ENCODE measurements at places on chromosomes 1 and 21. TPM values are rescaled to one million over a fixed set of nuclear protein-coding genes. Genes with fewer than 3 reads are reported as not detected.

The KRTAP21-2 gene
- total RNA-seq: not detected

The S100B gene
- total RNA-seq: not detected

The FAM167B gene
- total RNA-seq: 1.7 TPM

The PTPRU gene
- total RNA-seq: 10.0 TPM

The OR2T33 gene
- total RNA-seq: not detected

The RGSL1 gene
- not detected for total RNA-seq

The CFAP45 gene
- total RNA-seq: 1.5 TPM

The SLC30A2 gene
- not detected for total RNA-seq

The HPDL gene
- total RNA-seq: 1.4 TPM

The ZBTB48 gene
- 14.7 TPM for total RNA-seq

The CORT gene
- total RNA-seq: not detected

The GPR37L1 gene
- total RNA-seq: not detected

The SPRR2E gene
- not detected for total RNA-seq

The GCSAML gene
- total RNA-seq: not detected

The LCE3E gene
- not detected for total RNA-seq

The TMEM61 gene
- total RNA-seq: not detected

The COL11A1 gene
- 0.09 TPM for total RNA-seq

The C8B gene
- not detected for total RNA-seq

The CDC73 gene
- 19.1 TPM for total RNA-seq

The KIF14 gene
- 9.0 TPM for total RNA-seq

The SELENOF gene
- 155 TPM for total RNA-seq

The RYR2 gene
- not detected for total RNA-seq

The GNB1 gene
- total RNA-seq: 87.0 TPM

The PEAR1 gene
- 23.2 TPM for total RNA-seq

The S100A1 gene
- not detected for total RNA-seq

The SPRR2A gene
- total RNA-seq: not detected

The MRPL37 gene
- total RNA-seq: 51.0 TPM

The CD247 gene
- 0.09 TPM for total RNA-seq

The OR6K3 gene
- not detected for total RNA-seq

The FGGY gene
- 10.0 TPM for total RNA-seq

The LMO4 gene
- 14.9 TPM for total RNA-seq

The OR10Z1 gene
- not detected for total RNA-seq

The SEC16B gene
- 0.66 TPM for total RNA-seq

The SFT2D2 gene
- total RNA-seq: 34.6 TPM

The CRYAA gene
- total RNA-seq: not detected

The DISP3 gene
- total RNA-seq: 0.09 TPM

The OLFM3 gene
- total RNA-seq: not detected

The KHDRBS1 gene
- 68.0 TPM for total RNA-seq

The FCRL1 gene
- not detected for total RNA-seq

The CDCA8 gene
- 10.1 TPM for total RNA-seq

Measured in endothelial cell of coronary artery (primary cell).